Thymus (tissue), 14 donors: ENCODE measurements at places on chromosomes 3 and 15. TPM values are rescaled to one million over a fixed set of nuclear protein-coding genes. Genes with fewer than 3 reads are reported as not detected.

PHLDB2 gene
- 7.5 TPM for total RNA-seq

HCLS1 gene
- total RNA-seq, result 128 TPM

DNA sequence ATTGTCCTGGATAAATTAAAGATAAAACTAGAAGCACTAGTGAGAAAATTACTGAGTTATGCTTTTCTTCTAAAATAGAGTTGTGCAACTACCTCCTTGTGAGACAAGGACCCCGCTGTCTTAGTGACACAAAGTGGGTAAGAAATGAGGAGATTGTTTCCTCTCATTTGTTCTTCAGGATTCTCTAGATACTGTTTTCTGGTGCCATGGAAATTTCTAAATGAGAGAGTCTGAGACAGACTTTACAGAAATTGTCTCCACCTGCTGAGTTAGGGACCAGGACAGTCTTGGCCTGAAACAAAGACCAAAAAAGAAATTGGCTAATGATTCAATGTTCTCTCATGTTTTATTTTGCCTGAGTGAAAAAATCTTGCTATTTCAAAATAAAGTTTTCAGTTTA is 427.5 kb downstream of the TUSC7 start:
- no peaks in the 10 kb centered on the region for H3K4me1 ChIP-seq
- H3K36me3 ChIP-seq, result no peaks in the 10 kb centered on the region
- no peaks in the 10 kb centered on the region for H3K27me3 ChIP-seq
- H3K27ac ChIP-seq, result no peak overlapping the region
- DNase-seq, result no peak
- H3K4me3 ChIP-seq, result no peak overlapping the region

DNA sequence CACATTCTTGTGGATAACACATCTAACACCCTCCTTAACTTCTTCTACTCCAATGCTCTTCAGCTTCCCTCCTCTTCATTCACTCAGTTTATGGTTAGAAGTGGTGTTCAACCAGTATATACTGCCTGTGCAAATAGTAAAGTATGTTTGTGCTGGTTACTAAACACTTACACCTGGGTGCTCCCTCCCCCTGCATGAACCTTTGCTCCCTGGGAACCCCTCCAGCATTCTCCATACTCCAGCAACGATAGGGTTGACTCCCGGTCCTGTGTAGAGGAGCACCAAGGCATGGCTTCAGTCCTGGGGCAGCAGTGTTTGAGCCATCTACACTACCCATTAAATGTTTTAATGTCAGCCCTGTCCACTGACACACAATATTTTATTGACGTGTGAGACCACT is 407.5 kb upstream of the DPH6 start:
- H3K27me3 ChIP-seq, result no peaks in the 10 kb centered on the region
- H3K4me1 ChIP-seq, result no peaks in the 10 kb centered on the region
- H3K4me3 ChIP-seq, result no peak overlapping the region
- H3K27ac ChIP-seq, result no peak overlapping the region
- no peak for DNase-seq

DNA sequence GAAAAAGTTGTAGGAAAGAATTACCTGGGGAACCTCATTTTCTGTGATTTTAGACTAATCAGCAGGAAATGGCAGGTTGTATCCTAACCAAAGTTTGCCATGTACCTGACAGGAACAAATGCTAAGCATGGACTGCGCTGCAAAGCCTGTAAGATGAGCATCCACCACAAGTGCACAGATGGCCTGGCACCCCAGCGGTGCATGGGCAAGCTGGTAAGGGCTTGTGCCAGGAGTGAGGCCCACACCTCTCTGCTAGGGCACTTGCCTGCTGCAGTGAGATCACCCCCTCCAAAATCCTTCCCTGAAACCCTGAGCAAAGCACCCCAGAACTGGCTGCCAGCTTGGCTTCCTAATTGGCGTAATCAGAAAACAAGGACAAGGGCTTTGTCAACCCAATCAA is 102.6 kb downstream of the STAC start:
- H3K36me3 ChIP-seq, result no peaks in the 10 kb centered on the region
- no peak for DNase-seq
- H3K4me1 ChIP-seq, result no peaks in the 10 kb centered on the region
- no peak overlapping the region for H3K4me3 ChIP-seq
- H3K27me3 ChIP-seq, result no peaks in the 10 kb centered on the region
